ENCODE measurements at places on chromosomes 7 and 10.

DNA sequence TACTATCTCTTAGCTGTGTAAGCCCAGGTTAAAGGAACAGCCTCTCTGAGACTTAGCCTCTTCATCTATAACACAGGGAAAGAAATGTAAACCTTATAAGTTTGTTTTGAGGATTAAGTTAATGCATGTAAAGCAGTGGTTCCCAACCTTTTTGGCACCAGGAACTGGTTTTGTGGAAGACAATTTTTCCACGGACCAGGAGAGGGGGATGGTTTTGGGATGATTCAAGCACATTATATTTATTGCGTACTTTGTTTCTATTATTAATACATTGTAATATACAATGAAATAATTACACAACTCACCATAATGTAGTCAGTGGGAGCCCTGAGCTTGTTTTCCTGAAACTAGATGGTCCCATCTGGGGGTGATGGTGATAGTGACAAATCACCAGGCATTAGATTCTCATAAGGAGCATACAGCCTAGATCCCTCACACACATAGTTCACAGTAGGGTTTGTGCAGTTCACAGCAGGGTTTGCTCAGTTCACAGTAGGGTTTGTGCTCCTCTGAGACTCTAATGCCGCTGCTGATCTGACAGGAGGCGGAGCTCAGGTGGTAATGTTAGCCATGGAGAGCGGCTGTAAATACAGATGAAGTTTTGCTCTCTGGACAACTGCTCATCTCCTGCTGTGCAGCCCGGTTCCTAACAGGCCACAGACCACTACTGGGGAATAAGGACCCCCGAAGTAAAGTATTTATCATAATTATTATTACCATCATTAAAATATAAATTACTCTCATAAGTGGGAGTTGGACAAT lies 41.3 kb upstream of the ANK3 start:
- no peak for DNase-seq

- no peak for DNase-seq
Observed at GRCh38 chr7:101733713-101734475, 83.5 kb upstream of the CUX1 start.

DNA sequence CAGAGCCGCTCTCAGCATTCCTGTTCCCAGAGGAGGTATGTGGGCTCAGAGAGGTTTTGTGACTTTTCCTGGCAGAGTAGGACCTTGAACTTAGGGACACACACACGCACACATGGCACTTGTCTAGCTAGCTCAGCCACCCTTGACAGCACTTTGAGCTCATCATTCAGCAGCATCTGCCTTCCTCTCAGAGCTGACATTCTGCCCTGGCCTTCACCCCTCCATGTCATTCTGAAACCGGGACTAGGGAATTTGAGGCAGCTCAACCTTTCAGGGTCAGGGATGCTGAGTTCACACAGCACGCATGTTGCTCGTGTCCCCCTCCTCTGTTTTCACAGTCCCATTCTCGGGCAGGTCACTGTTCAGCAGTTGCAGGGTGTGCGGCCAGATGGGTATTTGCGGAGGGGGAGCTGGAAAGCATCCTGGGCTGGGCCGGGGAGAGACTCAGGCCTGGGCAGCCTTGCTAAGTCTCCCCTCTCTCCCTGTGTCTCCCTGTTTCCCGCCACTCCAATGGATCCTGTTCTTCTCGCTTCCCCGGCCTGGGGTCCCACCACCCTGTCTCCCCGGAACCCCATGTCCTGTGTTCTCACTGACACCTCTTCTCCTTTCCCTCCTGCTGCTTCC lies 78.0 kb downstream of the COL13A1 start:
- no peak for DNase-seq

- no peak for DNase-seq
Observed at GRCh38 chr7:12684733-12685132, 2.7 kb upstream of the ARL4A start.

DNA sequence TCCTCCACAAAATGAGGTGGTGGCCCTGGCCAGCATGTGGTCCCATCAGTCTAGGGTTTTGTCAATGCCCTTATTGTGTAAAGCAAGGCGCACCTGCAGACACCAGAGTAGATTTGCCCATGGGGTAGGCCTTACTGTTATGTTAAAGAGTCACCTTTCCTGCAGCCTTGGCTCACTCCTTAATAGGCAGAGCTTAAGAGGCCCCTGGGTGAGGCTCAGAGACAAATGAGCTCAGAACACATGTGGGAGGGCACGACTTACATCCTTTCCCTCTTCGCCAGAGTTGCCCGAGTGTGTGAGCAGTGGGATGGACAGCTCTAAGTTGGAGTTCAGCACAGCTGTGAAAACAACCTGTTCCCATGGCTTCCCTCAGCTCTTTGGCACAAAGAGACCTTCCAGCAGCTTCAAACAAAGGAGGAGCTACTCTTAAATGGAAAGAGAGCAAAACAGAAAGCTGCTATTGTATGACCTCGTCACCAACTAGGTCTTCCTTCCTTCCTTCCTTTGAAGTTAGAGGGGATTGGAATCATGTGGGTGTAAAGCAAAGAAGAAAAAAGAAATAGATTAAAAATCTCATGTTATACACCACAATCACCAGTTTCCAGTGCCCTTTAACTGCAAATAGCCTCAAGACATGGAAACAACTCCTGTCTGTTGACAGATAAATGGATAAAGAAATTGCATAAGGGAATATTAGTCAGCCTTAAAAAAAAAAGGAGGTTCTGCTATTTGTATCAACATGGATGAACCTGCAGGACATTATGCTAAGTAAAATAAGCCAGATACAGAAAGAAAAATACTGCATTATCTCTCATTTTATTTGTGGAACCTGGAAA lies 11.9 kb upstream of the XPNPEP1 start:
- peak; percentile 95 for DNase-seq

DNA sequence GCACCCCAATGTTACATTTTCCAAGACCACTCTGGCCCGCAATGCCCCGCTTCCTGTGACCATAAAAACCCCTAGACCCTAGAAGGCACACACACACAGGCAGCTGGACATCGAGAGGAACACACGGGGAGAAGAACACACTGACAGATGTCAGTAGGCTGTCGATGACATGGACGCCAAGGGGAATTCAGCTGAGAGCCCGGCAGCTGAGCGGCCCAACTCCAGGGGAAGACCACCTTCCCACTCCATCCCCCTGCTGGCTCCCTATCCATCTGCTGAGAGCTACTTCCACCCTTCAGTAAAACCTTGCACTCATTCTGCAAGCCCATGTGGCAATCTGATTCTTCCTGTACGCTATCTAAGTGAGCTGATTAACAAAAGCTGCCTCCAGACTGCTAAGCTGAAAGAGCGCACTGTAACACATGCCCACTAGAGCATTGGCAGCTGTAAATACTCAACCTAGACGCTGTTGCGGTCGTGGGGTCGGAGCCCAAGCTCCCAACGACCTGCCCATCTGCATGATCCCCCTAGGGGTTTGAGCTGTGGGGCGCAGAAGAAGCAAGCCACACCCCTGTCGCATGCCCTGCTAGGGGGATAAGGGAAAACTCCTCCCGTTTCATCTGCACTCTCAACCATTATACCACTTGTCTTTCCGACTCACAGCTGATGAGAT lies 843.6 kb upstream of the POT1 start:
- DNase-seq, result no peak

- DNase-seq, result peak; percentile 86
Observed at GRCh38 chr7:130227883-130228575, 20.4 kb downstream of the SSMEM1 start.

GRCh38 chr7:138468244-138469123 lies 8.4 kb downstream of the TRIM24 start:
- DNase-seq, result no peak

DNA sequence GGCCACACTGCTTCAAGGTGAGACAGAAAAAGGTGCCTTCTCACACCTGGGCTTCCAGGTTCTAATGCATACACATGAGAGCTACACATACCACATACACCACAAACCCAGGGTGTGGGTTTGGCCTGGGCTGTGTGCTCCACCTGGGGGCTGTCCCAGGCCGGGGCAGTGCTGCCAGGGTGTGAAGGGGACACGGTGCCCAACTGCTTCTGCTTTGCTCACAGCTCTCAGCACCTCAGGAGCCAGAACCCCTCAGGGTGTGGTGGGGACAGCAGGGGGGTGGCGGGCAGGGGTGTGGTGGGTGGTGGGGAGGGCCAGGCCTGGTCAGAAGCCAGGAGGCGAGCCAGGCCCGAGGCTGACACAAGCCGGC lies 51.1 kb downstream of the TMEM209 start:
- no peak for DNase-seq

GRCh38 chr10:117218654-117219053 lies 21.4 kb downstream of the KCNK18 start:
- no peak for DNase-seq

DNA sequence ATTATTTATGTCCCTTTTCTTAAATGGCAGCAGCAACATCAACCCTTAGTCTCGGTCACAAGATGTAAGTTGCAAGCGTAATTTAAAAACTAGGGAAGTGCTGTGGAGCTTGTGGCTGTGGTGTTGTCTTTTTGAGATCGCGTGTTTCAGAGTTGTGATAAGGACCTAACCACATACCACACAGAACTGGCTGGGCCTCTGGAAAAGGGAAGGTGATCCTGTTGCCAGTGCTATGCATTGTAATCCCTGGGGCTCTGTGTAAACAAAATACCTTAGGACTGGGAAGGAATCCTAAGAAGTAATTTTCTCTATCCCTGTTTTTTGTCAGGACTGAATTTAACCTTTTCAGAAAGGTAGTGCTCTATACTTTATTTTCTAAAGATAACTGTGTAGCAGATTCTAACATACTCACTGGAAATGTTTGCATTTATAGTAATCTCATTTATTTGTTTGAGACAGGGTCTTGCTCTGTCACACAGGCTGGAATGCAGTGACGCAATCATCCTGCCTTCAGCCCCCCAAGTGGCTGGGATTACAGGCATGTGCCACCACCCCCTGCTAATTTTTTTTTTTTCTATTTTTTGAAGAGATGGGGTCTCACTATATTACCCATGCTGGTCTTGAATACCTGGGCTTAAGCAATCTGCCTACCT lies 60.4 kb downstream of the INPP5F start:
- DNase-seq, result peak; percentile 49

DNA sequence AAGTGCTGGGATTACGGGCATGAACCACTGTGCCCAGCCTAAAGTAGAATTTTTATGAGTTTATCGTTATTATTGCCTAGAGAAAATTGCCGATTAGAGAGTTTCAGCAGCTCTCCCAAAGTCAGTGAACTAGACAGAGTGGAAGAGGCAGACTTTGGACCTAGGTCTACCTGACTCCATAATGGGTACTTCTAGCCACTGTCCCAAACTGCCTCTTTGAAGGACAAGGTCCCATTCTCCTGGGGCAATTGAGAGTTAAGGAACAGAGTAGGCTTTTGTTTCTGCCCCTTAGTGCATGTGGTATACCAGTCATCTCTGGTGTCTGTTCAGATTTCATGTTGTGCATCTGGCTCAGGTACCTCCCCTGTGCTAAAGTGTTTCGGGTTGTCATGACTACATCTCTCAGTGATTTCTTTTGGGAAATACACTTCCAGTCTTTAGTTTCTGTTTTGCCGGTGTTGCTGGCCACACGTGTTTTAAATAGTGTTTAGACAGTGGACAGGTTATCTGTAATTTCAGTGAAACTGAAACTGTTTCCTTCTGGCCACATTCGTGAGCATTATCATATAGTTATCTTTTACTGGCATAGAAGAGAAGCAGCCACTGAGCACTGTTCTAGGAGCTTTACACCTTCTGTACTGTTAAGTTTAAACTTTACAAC lies 4.7 kb downstream of the TMEM236 start:
- DNase-seq, result no peak

GRCh38 chr10:96906864-96907263 lies 74.8 kb downstream of the LCOR start:
- no peak for DNase-seq

GRCh38 chr7:99943641-99944496 lies 14.4 kb upstream of the GJC3 start:
- DNase-seq, result peak; percentile 99

DNA sequence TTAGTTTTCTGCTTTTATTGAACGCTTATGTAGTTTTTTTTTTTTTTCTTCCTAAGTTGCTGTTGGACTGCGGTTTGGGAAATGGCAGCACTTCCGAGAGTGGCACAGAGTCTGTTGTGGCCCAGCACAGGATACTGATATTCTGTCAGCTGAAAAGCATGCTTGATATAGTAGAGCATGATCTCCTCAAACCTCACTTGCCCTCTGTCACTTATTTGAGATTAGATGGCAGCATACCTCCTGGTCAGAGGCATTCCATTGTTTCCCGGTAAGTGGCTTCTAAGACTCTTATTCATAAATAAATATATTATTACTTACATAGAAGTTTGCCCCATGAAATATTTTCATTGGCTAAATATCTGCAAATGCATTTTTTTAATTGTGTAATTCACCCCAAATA lies 101.1 kb downstream of the BTAF1 start:
- no peak for DNase-seq

GRCh38 chr7:147510923-147511322 lies 1079.6 kb upstream of the C7orf33 start:
- DNase-seq, result peak; percentile 85

DNA sequence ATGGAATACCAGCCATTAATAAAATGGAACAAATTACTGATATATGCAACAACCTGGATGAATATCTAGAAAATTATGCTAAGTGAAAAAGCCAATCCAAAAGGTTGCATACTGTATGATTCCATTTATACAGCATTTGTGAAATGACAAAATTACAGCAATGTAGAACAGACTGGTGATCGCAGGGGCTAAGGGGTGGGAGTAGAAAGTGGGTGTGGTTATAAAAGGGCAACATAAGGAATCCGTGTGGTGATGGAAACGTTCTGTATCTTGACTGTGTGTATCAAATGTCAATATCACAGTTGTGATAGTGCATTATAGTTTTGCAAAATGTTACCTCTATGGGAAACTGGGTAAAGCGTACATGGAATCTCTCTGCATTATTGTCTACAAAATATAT lies 15.0 kb downstream of the CEP41 start:
- no peak for DNase-seq

DNA sequence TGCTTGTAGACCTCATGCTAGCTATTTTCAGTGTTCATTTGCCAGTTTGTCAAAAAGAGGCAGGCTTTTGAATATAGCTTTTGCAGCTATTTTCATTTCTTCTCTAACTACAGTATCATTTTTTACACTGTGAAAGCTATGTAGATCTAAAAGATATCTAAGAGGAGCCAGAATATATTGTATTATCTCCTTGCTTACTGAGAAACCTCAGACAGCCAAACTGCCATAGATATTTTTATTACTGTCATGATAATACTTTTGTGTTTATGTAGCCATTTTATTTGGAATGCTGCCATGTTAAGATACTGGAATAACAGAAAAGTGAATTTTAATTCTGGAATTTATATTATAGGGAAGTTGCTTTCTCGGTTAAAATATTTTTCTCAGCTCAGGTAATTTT lies 37.2 kb downstream of the ANKIB1 start:
- DNase-seq, result no peak

DNA sequence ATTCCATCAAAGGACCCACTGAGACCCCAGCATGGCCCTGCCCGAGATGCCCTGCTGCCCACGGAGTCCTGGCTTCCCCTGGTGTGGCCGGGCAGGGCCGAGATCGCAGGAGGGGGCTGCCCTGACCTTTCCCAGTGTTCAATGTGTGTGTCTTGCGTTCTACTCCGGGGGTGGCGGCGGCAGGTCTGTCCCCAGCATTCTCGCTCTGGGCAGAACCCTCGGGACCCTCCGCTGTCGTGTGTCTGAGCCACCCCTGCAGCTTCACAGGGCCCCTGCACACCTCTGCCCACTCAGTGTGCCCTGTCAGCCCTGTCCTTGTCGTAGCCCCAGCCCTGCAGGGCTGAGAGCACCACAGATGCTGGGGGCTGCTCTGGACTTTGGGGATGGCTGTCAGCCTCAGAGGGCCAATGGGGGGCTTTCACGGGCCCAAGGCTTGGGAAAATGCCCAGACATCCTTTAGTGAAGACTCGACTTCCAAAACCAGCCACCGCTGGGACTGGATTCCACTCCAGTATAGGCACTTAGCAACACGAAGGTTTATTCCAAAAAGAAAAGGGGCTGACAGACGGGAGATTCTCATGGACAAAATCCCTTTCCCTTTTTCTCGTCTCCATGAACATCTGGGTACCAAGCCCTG lies 30.0 kb upstream of the KNDC1 start:
- no peak for DNase-seq
